ENCODE measurements at places on chromosomes 13 and 19. TPM values are rescaled to one million over a fixed set of nuclear protein-coding genes. Genes with fewer than 3 reads are reported as not detected.

DNA sequence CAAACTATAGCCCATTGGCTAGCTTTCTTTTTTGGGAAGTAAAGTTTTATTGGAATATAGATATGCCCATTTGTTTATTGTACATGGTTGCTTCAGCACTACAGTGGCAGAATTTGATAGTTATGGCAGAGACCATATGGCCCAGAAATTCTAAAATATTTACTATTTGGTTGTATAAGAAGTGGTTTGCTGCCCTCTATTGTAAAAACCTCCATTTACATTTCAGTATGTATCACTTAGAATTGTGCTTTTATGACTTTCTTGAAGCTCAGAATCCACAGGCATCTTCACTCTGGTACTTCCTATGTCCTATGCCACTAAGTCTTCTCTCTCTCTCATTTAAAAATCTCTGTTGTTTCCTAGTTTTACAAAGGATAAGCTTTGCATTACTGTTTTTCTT is 37.7 kb downstream of the DLEU7 start:
- H3K27me3 ChIP-seq, result no peaks in the 10 kb centered on the region
- DNase-seq, result no peak
- H3K4me1 ChIP-seq, result no peaks in the 10 kb centered on the region
- H3K4me3 ChIP-seq, result no peak overlapping the region
- H3K36me3 ChIP-seq, result no peaks in the 10 kb centered on the region
- no peak overlapping the region for H3K27ac ChIP-seq

Gene PSG1
- total RNA-seq, result not detected

DNA sequence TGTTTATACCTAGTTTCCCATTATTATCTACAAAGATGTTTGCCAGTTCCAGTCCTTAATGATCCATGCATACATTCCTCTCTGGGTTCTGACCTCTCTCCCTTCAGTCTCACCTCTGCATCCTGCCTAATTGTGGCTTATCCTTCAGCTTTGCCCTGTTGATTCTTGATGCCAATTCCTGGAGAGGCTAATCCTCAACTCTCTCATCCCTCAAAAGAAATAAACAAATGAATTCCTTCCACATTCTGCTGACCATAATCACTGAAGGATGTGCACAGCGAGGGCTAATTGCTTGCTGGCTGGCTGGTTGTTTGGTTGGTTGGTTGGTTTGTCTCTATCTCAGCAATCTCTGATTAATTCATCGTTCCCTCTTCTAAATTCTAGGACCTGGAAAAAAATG is 113.8 kb downstream of the IRS2 start:
- H3K4me3 ChIP-seq, result no peak overlapping the region
- no peaks in the 10 kb centered on the region for H3K36me3 ChIP-seq
- H3K27me3 ChIP-seq, result no peaks in the 10 kb centered on the region
- H3K4me1 ChIP-seq, result peaks cover 1% of the 10 kb centered on the region
- no peak overlapping the region for H3K27ac ChIP-seq
- no peak for DNase-seq

- H3K27me3 ChIP-seq, result no peaks in the 10 kb centered on the region
- DNase-seq, result no peak
- H3K4me3 ChIP-seq, result no peak overlapping the region
- peaks cover 3% of the 10 kb centered on the region for H3K4me1 ChIP-seq
- H3K27ac ChIP-seq, result no peak overlapping the region
Observed at GRCh38 chr19:17743874-17744580, 7.2 kb upstream of the FCHO1 start.

- H3K27ac ChIP-seq, result no peak overlapping the region
- H3K27me3 ChIP-seq, result no peaks in the 10 kb centered on the region
- H3K36me3 ChIP-seq, result no peaks in the 10 kb centered on the region
Observed at GRCh38 chr19:7554990-7555864, 19.7 kb downstream of the PNPLA6 start.

Gene ATP1A3
- total RNA-seq, result not detected

GRCh38 chr19:10270616-10271394 is at the start of gene ICAM1:
ICAM1 (plus strand) TSS chr19:10271120; CDS start chr19:10271160, 40 bp downstream.
- no peaks in the 10 kb centered on the region for H3K27me3 ChIP-seq
- DNase-seq, result peak; percentile 73
- peak within 1 kb of the TSS; percentile 65 for H3K27ac ChIP-seq

DNA sequence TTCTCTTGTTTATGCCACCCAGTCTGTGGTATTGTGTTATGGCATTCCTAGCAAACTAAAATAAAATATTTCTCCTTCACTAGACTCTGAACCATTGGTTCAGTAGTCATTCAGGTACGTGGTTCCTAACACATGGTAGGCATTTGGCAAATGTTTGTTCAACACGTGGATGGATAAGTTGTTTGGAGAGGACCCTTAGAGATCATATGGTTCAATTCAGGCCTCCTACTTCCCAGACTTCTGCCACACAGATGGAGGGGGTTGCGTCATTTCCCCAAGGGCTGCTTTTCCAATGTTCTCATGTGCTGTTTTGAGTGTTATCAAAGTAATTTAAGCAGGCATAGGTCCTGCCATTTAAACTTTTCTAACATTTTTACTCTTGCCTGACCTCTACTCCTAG is 6.7 kb downstream of the CXCL17 start:
- DNase-seq, result no peak
- no peaks in the 10 kb centered on the region for H3K36me3 ChIP-seq
- H3K27ac ChIP-seq, result no peak overlapping the region
- H3K4me1 ChIP-seq, result peaks cover 8% of the 10 kb centered on the region
- no peak overlapping the region for H3K4me3 ChIP-seq
- no peaks in the 10 kb centered on the region for H3K27me3 ChIP-seq

GRCh38 chr13:46995874-46996273 is 99.0 kb upstream of the HTR2A start:
- H3K4me1 ChIP-seq, result no peaks in the 10 kb centered on the region
- H3K4me3 ChIP-seq, result no peak overlapping the region
- no peaks in the 10 kb centered on the region for H3K36me3 ChIP-seq
- DNase-seq, result no peak

- H3K27me3 ChIP-seq, result no peaks in the 10 kb centered on the region
- no peak overlapping the region for H3K27ac ChIP-seq
- H3K4me1 ChIP-seq, result no peaks in the 10 kb centered on the region
- H3K36me3 ChIP-seq, result no peaks in the 10 kb centered on the region
- DNase-seq, result no peak
Observed at GRCh38 chr13:42484386-42484785, 89.6 kb upstream of the TNFSF11 start.

GRCh38 chr19:33282036-33282671 is 20.2 kb downstream of the CEBPA start:
- no peaks in the 10 kb centered on the region for H3K4me1 ChIP-seq
- H3K27me3 ChIP-seq, result no peaks in the 10 kb centered on the region
- H3K4me3 ChIP-seq, result no peak overlapping the region
- H3K27ac ChIP-seq, result no peak overlapping the region

DNA sequence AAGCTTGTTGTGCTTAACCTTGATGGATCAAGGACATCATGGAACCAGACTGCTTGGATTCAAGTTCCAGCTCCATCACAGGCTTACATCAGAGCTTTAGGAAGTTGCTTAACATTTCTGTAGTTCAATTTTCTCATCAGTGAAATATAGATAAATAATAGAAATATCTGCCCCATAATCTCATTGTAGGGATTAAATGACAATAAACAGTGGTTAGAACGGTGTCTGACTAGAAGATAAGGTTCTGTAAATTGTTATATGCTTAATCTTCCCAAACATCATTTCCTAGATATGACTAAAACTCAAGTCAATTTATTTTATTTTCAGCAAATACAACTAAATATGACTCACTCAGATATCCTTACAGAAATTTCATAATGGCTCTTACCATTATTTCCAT is 83.5 kb downstream of the SLITRK1 start:
- H3K36me3 ChIP-seq, result no peaks in the 10 kb centered on the region
- H3K4me3 ChIP-seq, result no peak overlapping the region
- no peak for DNase-seq
- no peak overlapping the region for H3K27ac ChIP-seq
- peaks cover 2% of the 10 kb centered on the region for H3K27me3 ChIP-seq

Gene HSH2D
- 0.31 TPM for total RNA-seq

DNA sequence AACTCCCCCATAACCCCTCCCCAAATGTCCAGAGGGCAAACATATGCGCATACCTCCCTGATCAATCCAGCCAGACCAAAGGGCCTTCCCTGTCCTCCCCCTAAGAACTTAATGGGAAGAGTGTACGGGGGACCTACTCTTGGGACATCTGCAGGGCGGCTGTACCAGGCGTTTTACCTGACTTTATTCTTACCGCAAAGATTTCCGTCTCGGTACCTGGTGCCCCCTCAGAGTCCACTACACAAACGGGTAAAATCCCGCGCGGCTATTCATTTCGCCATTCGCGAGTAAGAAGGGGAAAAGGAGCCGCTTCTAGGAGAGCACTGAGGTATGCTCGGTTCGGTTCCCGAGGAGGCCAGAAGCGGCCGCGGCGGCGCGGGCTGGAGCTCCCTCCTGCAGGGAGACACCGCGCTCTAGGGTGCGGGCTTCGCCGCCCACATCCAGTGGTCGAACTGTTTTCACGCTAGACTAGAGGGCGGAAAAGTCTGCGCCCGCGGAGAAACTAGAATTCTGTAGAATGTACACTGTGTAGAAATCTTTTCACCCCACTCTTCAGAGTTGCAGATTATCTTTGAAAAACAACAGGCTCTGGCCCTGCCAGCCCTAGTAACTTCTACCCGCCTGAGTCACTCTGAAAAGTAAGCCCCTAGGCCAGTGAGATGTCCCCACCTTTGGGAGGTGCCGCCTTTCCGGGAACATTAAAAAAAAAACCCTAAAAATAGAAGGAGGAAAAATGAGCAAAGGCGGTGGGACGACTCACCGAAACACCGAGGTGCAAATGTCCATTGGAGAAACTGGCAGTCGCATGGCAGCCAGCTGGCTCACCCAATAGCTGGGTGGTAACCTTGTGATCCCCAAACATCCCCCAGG is 3.8 kb upstream of the TSHZ3 start:
- H3K4me3 ChIP-seq, result no peak overlapping the region
- H3K36me3 ChIP-seq, result no peaks in the 10 kb centered on the region

GRCh38 chr19:47330466-47330869 is 1.5 kb upstream of the C5AR2 start:
- no peak overlapping the region for H3K27ac ChIP-seq
- no peaks in the 10 kb centered on the region for H3K27me3 ChIP-seq
- peaks cover 1% of the 10 kb centered on the region for H3K4me1 ChIP-seq
- H3K4me3 ChIP-seq, result no peak overlapping the region
- no peaks in the 10 kb centered on the region for H3K36me3 ChIP-seq

Gene KIR2DL3
- not detected for total RNA-seq

GRCh38 chr13:28607187-28607955 is 51.6 kb upstream of the POMP start:
- H3K27me3 ChIP-seq, result no peaks in the 10 kb centered on the region
- no peak overlapping the region for H3K4me3 ChIP-seq
- no peaks in the 10 kb centered on the region for H3K4me1 ChIP-seq
- no peaks in the 10 kb centered on the region for H3K36me3 ChIP-seq
- H3K27ac ChIP-seq, result no peak overlapping the region
- no peak for DNase-seq

Gene FGF14
- 4.8 TPM for total RNA-seq

Gene CNFN
- total RNA-seq, result not detected

DNA sequence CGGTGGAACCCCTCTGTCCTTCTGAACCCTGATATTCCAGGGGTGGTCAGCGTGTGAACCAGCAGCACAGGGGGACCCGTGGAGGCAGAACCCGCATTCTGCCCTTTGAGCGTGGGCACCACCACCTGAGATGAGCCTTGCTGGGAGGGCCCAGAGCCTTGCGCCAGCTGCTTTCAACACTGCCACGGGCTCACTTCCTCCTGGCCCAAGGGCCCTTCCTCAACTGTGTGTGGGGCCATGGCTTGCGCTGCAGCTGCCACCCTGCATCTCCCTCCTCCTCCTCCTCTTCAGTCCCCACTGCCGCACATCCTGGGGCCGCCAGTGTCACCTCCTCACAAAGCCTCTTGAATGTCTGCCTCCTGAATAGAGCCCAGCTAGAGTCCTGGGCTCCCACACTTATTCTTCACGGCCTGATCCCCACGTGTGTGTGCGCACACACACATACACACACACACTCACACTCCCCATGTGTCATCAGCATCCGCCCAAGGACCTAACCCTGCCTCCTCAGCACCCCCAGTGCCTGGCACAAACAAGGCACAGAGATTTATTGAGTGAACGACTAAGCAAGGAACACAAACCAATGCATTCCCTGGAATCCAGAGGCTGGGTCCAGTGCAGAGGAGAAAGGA is 26.9 kb upstream of the TMEM160 start:
- H3K27me3 ChIP-seq, result no peaks in the 10 kb centered on the region
- H3K4me3 ChIP-seq, result no peak overlapping the region
- no peaks in the 10 kb centered on the region for H3K4me1 ChIP-seq
- H3K36me3 ChIP-seq, result no peaks in the 10 kb centered on the region

- no peak overlapping the region for H3K4me3 ChIP-seq
- no peaks in the 10 kb centered on the region for H3K36me3 ChIP-seq
- H3K4me1 ChIP-seq, result peaks cover 2% of the 10 kb centered on the region
- no peak overlapping the region for H3K27ac ChIP-seq
Observed at GRCh38 chr19:51327066-51328001, 14.6 kb downstream of the VSIG10L start.

DNA sequence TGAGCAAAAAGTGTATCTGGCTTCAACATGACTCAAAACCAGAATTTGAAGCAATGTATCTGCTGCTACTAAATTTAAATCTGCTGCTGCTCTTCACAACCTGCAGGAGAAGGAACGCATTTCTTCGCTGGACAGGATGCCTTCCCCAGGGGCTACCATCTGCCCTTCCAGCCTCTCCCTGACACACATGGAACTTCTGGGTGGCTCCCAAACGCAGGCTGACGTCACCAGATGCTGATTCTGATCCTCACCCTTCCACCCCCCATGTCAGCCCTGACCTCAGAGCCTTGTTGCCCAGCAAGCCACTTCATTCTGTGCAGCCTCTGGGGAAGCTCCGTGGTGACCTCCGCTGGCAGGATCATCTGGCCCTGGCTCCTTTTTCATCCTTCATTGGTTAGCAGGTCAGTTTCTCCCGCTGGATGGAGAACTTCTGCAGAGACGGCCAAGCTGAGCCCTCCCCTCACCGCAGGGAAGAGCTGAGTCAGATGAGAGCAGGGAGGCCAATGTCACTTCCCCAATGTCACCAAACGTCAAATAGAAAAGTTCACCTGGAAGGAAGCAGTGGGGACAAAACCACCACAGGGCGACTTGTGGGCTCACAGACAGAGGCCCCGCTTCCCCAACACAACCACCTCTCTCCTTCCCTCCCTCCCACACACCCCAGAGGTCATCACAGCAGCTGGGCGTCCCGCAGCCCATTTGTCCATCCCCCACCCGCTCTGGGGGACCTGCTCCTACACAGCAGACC is 14.0 kb upstream of the RAB20 start:
- H3K36me3 ChIP-seq, result no peaks in the 10 kb centered on the region
- H3K27ac ChIP-seq, result no peak overlapping the region
- H3K4me3 ChIP-seq, result no peak overlapping the region
- no peaks in the 10 kb centered on the region for H3K27me3 ChIP-seq

Gene ZNF560
- total RNA-seq, result not detected

DNA sequence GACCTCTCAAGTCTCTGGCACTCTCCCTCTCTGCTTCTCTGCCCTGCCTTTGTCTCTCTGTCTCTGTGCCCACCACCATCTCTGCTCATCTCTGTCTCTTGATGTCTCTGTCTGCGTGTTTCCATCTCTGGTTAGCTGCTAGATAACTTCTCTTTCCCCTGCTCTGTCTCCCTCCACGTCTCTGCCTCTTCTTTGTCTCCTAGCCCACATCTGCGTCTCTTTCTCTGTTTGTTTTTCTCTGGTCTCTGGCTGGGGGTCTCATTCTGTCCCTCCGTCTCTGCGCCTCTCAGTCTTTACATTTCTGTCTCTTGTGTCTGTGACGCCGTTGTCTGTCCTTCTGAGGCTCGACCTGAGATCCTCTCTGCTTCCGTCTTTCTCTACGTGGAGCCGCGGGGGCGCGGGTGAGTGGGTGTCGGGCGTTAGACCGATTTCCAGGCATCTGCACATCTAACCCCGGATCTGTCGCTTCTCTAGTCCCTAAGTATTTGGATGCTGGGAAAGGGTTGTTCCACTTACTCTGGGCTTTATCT is 386 bp downstream of the GIPR start:
- no peak overlapping the region for H3K27ac ChIP-seq
- no peaks in the 10 kb centered on the region for H3K27me3 ChIP-seq
- no peaks in the 10 kb centered on the region for H3K4me1 ChIP-seq
- no peaks in the 10 kb centered on the region for H3K36me3 ChIP-seq
- H3K4me3 ChIP-seq, result no peak overlapping the region
- no peak for DNase-seq

Measured in ovary (tissue), 10 donors.